ENCODE measurements at places on chromosomes 2 and 18. TPM values are rescaled to one million over a fixed set of nuclear protein-coding genes. Genes with fewer than 3 reads are reported as not detected.

STARD6 gene
- not detected for total RNA-seq

OTOF gene
- total RNA-seq: 2.6 TPM

ADI1 gene
- total RNA-seq: 35.3 TPM

DNA sequence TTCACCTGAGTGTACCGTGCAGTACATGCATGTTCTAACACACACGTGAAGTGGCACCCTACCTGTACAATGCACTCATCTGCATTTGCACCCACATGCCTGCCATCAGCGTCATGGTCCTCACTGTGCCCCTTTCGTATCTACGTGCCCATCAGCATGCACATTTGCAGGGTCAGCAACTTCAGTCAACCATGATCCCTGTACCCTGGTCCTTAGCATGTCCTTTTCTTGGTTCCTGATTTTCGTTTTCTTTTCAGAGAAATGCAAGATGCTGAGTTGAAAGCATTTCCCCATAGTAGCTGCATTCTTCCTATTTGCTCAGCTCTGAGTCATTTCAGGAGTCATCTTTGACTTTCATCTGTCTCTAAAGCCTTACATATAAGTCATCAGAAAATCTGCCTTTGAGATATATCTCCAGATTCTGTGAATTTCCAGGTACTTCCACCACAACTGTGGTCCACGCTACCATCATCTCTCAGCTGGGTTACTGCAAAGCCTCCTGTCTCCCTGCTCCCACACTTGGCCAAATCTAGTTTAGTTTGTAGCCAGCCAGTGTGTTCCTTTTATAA lies 14.7 kb upstream of the PUM2 start:
- H3K27me3 ChIP-seq: no peaks in the 10 kb centered on the region
- H3K4me1 ChIP-seq: no peaks in the 10 kb centered on the region
- no peak overlapping the region for H3K27ac ChIP-seq
- H3K4me3 ChIP-seq: no peak overlapping the region
- no peaks in the 10 kb centered on the region for H3K36me3 ChIP-seq

GRCh38 chr2:150672311-150672710 lies 184.8 kb upstream of the RND3 start:
- DNase-seq: no peak
- H3K4me1 ChIP-seq: no peaks in the 10 kb centered on the region
- H3K27me3 ChIP-seq: no peaks in the 10 kb centered on the region
- no peaks in the 10 kb centered on the region for H3K36me3 ChIP-seq
- H3K4me3 ChIP-seq: no peak overlapping the region
- no peak overlapping the region for H3K27ac ChIP-seq

GRCh38 chr18:1998121-1998520 lies 573.2 kb downstream of the METTL4 start:
- H3K4me3 ChIP-seq: no peak overlapping the region
- H3K27ac ChIP-seq: no peak overlapping the region
- H3K27me3 ChIP-seq: no peaks in the 10 kb centered on the region

DNA sequence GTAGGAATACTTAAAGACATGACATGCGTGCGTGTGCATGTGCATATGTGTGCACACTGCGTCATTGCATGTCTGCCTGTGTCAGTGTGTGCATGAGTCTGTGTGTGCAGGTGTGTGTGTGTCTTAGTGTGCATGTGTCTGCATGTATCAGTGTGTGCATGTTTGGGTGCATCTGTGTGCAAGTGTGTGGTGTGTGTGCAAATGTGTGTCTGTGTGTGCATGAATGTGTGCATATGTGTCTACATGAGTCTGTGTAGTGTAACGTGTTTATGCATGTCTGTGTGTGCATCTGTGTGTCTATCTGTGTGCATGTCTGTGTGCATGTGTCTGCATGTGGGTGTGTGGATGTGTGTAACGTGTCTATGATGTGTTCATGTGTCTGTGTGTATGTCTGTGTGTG lies 30.5 kb downstream of the KCNG2 start:
- no peaks in the 10 kb centered on the region for H3K27me3 ChIP-seq
- H3K36me3 ChIP-seq: no peaks in the 10 kb centered on the region
- no peak overlapping the region for H3K4me3 ChIP-seq
- no peak overlapping the region for H3K27ac ChIP-seq
- no peak for DNase-seq

GRCh38 chr2:109437325-109438090 lies 176.3 kb downstream of the SEPTIN10 start:
- H3K27me3 ChIP-seq: no peaks in the 10 kb centered on the region
- no peak overlapping the region for H3K27ac ChIP-seq
- no peak overlapping the region for H3K4me3 ChIP-seq
- no peaks in the 10 kb centered on the region for H3K36me3 ChIP-seq
- DNase-seq: no peak
- H3K4me1 ChIP-seq: no peaks in the 10 kb centered on the region

DNA sequence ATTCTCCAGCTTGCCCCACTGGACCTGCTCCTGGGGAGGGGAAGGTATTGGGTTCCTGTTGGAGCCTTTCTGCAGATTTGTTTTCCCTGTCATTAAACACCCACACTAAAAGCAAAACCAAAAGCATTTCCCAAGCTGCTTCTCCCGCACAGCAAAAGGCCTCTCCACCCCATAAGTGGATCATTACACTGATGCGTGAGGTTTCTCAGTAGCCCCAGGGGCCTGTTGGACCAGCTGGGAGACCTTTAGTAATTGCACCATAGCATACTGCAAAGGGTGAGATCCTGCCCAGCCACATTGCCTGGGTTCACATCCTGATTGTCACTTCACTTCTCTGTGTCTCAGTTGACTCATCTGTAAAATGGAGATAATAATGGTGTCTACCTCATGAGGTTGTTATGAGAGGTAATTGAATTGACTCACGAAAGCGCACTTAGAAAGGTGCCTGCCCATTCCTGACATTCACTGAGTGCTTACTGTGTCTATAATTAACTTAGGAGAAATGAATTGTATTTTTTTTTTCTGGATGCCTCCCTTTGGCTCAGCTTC lies 43.9 kb downstream of the TOGARAM2 start:
- no peak overlapping the region for H3K27ac ChIP-seq
- no peaks in the 10 kb centered on the region for H3K36me3 ChIP-seq
- H3K4me1 ChIP-seq: no peaks in the 10 kb centered on the region
- H3K4me3 ChIP-seq: no peak overlapping the region
- no peak for DNase-seq

NOL4 gene
- total RNA-seq: not detected

DNA sequence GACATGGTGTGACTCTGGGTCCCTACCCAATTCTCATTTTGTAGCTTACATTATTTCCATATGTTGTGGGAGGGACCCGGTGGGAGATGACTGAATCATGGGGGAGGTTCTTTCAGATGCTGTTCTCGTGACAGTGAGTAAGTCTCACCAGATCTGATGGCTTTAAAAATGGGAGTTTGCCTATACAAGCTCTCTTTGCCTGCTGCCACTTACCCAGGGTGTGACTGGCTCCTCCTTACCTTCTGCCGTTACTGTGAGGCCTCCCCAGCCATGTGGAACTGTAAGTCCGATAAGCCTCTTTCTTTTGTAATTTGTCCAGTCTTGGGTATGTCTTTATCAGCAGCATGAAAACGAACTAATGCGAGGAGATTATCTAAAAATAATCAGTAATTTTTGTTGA lies 1683.2 kb upstream of the SLC39A10 start:
- no peaks in the 10 kb centered on the region for H3K36me3 ChIP-seq
- H3K27me3 ChIP-seq: no peaks in the 10 kb centered on the region
- DNase-seq: no peak
- no peak overlapping the region for H3K4me3 ChIP-seq
- no peak overlapping the region for H3K27ac ChIP-seq

KATNAL2 gene
- total RNA-seq: 0.82 TPM

GRCh38 chr2:112818094-112818902 lies 18.3 kb downstream of the IL1B start:
- no peaks in the 10 kb centered on the region for H3K4me1 ChIP-seq
- no peak for DNase-seq
- H3K27ac ChIP-seq: no peak overlapping the region

DNA sequence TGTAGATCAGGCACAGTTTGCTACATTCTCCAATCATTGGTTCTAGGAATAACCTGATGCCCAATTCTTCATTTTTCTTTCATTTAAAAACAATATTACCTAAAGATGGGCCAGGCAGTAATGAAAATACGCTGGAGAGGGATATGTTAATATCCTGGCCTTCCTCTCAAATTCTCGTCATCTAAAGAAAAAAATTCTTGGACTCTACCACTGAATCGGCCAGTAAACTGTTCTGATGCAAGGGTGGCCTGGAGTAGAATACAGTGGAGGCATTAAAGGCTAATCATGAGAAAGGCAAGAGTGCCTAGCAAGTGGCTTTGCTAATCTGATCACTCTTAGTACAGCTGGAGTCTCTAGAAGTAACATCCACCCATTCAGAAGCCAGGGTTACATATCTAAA lies 157.7 kb downstream of the ANTXR1 start:
- peaks cover 3% of the 10 kb centered on the region for H3K27me3 ChIP-seq
- no peak overlapping the region for H3K27ac ChIP-seq
- no peak for DNase-seq
- no peak overlapping the region for H3K4me3 ChIP-seq

ASXL2 gene
- 72.7 TPM for total RNA-seq
